ENCODE measurements at places on chromosomes 13 and 19.
A peak's percentile ranks its signal among the peaks of the same experiment; 100 is the strongest.

- no peak for DNase-seq
Measured at GRCh38 chr13:102504002-102504401, 92.8 kb upstream of the TPP2 start.

GRCh38 chr19:8141726-8142512, 7.5 kb downstream of the FBN3 start:
- DNase-seq, result no peak

GRCh38 chr13:76296751-76297150, 589.5 kb downstream of the KCTD12 start:
- no peak for DNase-seq

- DNase-seq, result no peak
Measured at GRCh38 chr19:32427536-32427935, 22.0 kb downstream of the DPY19L3 start.

- no peak for DNase-seq
Measured at GRCh38 chr13:29361716-29362115, 233.8 kb downstream of the SLC7A1 start.

DNA sequence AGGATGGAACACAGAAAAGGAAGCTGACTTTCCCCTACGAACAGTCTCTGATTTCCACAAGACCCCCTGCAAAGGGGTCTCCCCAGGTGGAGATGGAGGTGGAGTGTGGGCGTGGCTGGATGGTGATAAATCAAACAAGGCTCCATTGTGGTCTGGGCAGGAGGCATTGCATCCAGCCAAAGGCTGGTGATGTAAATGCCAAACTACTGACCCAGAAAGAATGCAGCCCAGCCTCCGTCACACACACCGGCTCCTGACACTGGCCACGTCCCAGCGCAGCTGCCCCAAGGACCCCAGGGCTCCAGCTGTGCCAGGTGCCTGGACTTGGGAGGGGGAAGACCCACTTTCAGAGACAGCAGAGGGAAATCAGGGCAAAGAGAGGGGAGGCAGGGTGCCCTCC, 6.3 kb downstream of the SLC7A1 start:
- DNase-seq, result no peak

- DNase-seq, result no peak
Measured at GRCh38 chr19:18452386-18452785, 14.5 kb upstream of the ISYNA1 start.

DNA sequence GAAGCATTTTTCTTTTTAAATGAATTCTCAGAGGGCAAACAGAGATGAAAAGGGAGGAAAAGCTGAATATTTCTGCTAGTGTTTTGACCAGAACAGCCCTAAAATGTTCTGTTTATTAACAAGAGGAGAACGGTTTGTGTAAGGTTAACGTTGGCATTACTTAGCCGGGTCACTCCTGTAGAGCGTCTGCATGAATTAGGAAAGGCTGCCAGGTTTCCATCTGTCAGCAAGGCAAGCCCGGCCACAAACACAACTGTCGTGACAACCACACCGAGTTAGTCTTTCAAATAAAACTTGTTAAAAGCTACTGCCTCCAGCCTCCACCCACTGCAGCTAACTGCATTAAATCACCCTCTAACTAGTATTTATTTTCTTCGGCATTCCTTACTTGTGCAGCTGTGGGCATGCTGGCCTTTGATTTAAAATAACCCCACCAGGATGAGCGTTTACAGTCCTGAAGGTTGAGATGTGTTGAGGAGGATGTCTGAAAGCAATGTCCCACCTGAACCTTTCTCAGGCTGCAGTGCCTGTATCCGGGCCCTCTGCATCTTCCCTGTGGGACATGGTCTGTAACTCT, 527.9 kb downstream of the FGF9 start:
- DNase-seq, result peak; percentile 61
